ENCODE measurements at places on chromosomes 3 and 15.

DNA sequence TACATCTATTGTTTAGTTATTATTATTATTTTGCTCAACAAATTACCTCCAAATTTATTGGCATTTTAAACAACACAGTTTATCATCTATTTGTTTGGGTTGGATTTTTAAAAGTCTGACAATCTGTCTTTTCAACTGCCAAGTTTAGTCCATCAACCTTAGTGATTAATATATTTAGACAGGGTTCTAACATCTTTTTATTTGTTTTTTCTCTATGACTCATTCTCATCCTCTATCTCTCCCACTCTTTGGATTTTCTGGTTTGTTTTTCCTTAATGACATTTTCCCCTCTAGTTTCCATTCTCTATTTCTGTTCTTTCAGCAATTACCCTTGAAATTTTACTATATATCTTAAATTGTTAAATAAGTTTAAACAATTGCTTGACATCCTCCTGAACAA is 41.9 kb downstream of the EMC4 start:
- no peak for DNase-seq

DNA sequence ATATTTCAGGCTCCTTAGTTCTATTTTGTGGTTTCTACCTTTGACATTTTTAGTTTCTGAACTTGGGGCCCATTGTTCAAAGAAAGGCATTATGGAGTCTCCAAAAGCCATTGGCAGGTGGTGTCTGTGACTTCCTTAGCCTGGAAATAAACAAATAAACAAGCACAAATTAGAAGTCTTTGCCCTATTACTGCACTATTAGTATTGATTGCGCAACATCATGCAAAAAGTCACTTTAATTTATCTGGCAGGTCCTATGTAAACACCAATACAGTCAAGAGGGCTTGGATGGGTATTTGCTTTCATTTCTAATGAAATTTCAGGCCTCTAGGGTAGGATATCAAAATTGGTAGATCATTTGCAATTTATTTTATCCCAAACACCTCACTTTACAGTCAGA is 85.6 kb downstream of the LPP start:
- DNase-seq, result no peak

DNA sequence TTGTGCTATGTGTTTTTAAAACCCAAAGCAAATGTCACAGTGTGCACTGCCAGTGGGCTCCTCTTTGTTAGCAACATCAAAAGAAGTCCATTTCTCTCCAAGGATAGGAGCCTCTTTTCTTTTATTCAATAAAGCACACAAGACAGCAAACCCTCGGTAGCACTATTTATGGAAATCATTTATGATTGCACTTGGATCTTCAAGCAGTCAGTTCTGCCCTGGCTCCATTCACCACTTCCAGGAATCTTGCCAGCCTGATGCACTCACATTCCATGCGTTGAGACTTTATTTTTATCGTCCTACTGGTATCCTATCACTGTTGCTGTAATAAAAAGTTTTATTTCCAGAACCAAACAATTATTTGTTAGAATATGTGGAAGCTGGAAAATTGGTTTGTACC is 412.1 kb downstream of the TBL1XR1 start:
- DNase-seq, result no peak

DNA sequence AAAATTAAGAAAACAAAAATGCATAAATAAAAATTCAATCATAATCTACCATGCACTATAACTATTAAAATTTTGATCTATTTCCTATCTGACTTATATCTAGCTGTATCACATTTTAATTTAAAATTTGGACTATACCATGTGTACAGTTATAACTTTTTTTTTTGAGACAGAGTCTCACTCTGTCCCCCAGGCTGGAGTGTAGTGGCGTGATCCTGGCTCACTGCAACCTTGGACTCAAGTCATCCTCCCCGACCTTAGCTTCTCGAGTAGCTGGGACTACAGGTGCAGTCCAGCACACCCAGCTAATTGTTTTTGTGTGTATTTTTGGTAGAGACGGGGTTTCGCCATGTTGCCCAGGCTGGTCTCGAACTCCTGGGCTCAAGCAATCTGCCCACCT is 119.9 kb downstream of the ADAM10 start:
- no peak for DNase-seq

DNA sequence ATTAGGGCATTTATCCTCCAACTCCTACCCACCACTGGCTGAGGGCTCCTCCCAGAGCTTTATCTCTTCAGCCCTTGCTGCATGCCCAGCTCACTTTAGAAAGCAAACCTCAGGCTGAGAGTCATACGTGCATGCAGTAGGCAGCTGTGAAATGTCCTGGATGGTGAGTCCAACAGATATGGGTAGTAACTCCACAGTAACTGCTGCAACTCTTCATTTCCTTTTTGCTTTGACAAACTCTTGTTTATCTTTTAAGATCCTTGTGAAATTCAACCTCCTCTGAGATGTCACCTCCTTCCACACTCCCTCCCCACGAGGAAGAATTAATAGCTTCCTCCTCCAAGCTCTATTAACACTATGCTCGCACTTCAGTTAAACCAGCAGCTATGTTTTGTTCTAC is 35.9 kb upstream of the CTNNB1 start:
- DNase-seq, result no peak

GRCh38 chr3:101223016-101223415 is 97.4 kb downstream of the IMPG2 start:
- no peak for DNase-seq

DNA sequence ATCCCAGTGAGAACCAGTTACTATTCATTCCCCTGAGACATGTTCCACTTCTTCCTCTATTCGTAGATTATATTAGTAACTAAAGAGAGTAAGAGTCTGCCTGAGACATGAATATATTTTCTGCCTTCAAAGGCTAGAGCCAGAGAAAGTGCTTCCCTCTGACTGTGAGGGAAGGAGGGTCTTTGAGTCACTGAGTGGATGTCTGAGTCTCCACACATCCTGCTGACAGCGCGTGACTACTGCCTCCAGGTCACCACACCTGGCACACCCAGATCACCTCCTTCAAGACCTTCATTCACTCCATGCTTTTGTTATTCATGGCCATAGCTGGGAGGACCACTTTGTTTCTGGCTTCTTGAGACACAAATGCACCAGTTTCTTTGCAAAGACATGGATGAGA is 135.6 kb downstream of the SOX2 start:
- DNase-seq, result no peak

GRCh38 chr15:49627407-49627877 is 6.6 kb downstream of the DTWD1 start:
- DNase-seq, result no peak

DNA sequence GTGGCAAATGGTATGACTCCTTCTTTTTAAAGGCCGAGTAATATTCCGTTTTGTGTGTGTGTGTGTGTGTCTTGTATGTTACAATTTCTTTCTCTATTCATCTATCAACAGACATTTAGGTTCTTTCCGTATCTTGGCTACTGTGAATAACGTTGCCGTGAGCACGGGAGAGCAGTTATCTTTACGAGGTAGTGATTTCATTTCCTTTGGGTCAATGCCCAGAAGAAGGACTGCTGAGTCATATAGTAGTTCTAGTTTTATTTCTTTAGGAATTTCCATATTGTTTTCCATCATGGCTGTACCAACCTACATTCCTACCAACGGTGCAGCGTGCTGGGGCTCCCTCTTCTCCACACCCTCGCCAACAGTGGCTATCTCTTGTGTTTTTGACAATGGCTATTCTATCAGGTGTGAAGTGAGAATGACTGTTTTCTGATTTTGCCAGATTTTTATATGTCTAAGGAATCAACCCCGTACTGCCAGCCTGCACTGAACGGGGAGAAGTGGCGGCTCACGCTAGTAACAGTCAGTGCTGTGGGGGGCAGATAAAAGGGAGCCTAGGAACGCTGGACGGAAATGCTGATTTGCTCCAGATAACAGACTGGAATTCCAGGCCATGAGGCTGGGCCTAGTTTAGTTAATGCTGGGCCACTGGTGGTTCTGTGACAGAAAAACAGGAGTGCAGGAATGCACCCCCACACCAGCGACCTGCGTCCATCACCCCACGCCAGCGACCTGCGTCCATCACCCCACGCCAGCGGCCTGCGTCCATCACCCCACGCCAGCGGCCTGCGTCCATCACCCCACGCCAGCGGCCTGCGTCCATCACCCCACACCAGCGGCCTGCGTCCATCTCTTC is 168.1 kb downstream of the XXYLT1 start:
- no peak for DNase-seq

GRCh38 chr3:128709506-128710210 is 16.3 kb upstream of the RAB7A start:
- no peak for DNase-seq

DNA sequence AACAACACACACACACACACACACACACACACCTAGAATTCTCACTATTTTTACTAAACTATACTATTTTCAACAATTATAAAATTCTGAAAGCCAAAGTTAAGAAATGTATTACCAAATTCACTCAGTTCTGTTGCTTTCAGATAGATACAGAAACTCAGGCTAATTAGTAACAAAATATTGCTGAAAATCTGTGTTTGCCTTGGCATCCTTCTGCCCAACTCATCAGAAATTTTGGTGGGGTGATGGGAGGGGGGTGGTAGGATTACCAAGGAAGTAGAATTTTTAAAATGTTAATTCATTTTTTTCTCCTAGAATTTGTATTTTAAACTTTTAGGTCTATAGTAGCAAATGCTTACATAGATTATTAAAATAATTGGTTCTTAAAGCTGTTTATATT is 2.7 kb upstream of the CPOX start:
- DNase-seq, result no peak

- DNase-seq, result no peak
These were observed 107.7 kb downstream of the IGF2BP2 start for GRCh38 chr3:185717121-185717520.

- DNase-seq, result no peak
These were observed 37.4 kb downstream of the ZNF860 start for GRCh38 chr3:32018757-32019564.

- DNase-seq, result no peak
These were observed 6.4 kb downstream of the SCN5A start for GRCh38 chr3:38643090-38643489.

GRCh38 chr15:39061952-39062464 is 497.4 kb upstream of the RASGRP1 start:
- no peak for DNase-seq

- DNase-seq, result no peak
These were observed 593 bp downstream of the TMOD2 start for GRCh38 chr15:51751697-51752683.

- no peak for DNase-seq
These were observed 70.9 kb downstream of the SCN5A start for GRCh38 chr3:38578551-38578950.

DNA sequence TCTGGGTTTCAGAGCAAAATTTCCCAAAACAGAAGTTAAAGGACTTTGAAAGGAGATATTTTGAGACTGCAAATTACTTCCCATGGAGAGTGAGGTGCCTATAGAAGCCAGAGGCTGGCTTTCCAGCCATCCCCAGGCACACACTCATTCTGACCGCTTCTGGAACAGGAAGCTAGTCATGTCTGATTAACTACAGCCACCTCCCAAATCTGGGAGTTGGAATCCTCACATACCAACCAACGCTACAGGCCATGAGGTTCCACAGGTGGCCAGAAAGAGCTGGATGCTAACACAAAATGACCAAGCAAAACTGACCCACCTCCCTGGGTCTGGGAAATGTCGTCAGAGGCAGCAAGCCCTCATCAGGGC is 87.2 kb downstream of the SNRK start:
- no peak for DNase-seq

DNA sequence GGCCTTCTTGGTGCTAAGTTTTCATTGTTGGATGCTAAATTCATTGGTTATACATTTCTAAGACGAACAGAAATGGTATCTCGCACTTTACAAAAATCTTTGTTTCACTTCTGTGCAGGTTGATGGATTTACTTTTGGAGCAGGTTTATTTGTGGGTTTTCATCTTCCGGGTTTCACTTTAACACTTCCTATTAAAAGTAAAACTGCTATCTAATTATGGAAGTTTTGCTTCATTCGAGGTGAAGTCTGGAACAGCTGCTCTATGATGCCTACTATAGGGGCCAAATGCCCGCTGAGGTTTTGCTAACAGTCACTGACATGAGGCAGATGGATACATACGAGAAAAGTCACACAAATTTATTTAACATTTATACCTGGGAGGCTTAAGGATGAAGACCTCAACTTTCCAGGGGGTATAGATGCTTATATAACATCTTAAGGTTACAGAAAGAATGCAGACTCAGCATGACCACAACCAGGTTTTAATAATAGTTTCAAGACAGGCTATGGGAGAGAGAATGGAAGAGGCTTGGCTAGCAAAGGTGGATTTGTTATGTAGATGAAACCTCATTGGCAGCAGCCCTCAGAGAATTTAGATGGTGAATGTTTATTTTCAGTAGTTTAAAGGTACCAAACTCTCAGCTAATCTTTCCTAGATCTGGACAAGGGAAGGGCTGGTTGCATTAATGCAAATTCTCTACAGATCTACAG is 54.2 kb downstream of the OSTN start:
- DNase-seq, result no peak

DNA sequence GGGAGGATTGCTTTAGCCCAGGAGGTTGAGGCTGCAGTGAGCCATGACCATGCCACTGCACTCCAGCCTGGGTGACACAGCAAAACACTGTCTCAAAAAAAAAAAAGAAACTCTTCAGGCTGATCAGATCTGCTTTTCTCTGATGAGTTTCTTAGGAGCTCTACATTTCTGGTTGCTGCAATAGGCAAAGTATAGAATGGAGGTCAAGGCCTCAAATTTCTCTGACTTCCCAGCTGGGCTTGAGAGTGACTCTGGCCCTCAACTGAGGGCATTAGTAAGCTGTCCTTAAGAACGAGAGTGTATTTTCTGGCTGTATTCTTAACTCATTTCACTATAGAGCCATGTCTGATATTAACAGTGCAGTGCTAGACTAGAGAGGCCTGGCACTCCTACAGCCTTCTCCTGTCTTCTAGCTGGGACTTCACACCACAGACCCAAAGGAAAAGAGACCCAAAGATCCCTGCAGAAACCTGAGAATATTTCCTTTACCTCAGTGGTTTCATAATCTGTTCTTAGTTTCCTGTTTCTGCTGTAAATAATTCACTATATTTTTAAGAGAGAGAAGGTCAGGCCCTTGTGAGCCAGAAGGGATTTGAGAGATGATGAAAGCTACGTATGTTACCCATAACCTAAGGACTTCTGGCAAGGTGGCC is 2.0 kb upstream of the NR1I2 start:
- no peak for DNase-seq

DNA sequence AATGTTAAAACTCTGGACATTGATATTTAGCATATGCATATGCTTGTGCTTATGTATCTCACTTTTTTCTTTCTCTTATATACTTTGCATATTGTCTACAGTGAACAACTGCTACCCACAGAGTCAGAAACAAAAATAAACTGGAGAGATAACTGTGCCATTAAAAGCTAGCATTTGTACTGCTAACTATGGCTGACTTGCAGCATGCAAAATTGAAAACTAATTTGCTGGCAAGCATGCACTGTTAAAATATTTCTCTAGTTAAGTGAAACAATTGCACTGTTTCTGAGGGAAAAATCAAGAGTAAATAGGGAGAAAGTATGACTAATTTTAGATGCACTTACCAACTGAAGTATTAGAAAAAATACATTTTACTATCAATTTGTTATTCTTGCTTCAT is 177.8 kb downstream of the CBLB start:
- DNase-seq, result no peak

DNA sequence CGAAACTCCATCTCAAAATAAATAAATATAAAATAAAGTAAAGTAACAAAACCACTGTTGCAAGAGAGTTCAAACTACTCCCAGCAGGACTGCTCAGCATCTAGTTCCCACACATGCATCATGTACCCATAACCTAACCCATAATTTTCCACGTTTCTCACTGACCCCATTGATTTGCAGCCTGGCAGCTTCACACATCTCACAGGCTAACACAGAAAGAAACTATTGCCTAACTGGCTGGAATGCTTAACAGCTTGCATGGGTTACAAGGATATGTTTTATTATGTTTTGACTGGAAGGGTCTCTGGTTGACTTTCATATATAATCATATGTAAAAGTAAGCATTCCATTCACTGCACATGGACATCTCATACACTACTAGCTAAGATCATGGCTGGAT is 55.6 kb upstream of the TBC1D23 start:
- no peak for DNase-seq

Measured in T-helper 22 cell (primary cell).